ENCODE measurements at places on chromosomes 2 and 18.

GRCh38 chr2:172783165-172783898 lies 47.7 kb downstream of the RAPGEF4 start:
- DNase-seq = peak; percentile 32

- DNase-seq = no peak
Measured at GRCh38 chr2:191064590-191064989, 50.6 kb upstream of the STAT1 start.

DNA sequence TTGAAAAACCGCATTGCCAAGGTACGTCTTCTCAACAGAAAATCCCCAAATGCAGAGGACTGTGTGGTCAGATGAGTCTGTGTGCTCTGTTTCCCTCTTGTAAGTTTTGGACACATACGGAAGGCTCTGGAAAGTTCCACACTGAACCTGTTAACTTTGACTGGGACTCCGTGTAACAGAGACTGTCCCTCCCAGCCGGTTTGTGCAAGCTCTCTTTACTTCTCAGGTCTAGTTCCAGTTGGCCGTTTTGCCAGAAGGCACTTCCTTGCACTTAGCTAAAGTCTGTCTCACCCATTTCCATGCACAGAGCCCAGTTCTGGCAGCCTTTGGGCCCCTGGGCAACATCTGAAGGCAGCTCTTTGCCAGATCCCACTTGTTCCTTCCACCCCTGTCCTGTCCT lies 22.0 kb downstream of the EFHD1 start:
- no peak for DNase-seq

- DNase-seq = no peak
Measured at GRCh38 chr2:219820767-219821166, 193.3 kb downstream of the SLC4A3 start.

DNA sequence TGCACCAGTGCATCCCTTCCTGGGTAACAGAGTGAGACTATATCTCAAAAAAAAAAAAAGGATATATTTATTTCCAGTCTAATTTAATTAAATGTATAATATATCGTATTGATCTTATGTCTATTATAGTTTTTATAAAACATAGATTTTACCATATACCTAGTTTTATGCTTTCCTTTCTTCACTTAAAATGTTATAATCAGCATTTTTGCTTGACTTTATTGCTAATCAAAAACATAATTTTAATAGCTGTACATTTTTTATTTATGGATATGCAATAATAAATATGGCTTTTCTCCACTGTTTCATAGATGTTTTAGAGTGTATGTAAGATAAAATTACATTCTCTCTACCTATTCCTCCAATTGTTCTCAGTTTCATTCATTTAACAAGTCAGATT lies 958.0 kb downstream of the EPHA4 start:
- no peak for DNase-seq

GRCh38 chr2:234702731-234703225 lies 205.9 kb upstream of the ARL4C start:
- DNase-seq = no peak

GRCh38 chr18:13054336-13054735 lies 63.2 kb downstream of the CEP192 start:
- no peak for DNase-seq

DNA sequence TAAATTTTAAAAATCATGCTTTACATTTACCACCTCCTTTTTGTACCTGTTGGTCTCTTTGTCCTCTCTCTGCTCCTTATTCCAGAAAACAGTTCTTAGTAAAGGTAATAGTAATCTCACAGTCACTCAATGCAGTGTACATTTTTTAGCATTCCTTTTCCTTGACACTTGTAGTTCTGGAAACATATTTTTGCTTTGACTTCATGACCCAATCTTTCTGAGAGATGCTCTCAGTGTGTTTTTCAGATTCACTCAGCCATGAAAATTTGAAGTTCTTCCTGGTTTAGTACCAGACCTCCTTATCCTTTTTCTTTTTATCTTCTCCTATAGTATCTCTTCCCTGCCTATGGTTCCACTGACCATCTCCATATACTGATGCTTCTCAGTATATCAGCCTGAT lies 747.5 kb upstream of the ZEB2 start:
- DNase-seq = no peak

DNA sequence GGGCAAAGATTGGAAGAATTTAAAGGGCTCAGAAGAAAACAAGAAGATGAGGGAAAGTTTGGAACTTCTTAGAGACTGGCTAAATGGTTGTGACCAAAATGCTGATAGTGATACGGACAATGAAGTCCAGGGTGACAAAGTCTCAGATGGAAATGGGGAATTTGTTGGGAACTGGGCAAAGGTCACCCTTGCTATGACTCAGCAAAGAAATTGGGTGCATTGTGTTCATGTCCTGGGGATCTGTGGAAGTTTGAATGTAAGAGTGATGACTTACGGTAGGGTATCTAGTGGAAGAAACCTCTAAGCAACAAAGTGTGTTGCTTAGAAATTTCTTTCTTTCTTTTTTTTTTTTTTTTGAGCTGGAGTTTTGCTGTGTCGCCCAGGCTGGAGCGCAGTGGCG lies 6.0 kb upstream of the IL1A start:
- no peak for DNase-seq

- DNase-seq = no peak
Measured at GRCh38 chr2:211396815-211397214, 840.4 kb downstream of the CPS1 start.

DNA sequence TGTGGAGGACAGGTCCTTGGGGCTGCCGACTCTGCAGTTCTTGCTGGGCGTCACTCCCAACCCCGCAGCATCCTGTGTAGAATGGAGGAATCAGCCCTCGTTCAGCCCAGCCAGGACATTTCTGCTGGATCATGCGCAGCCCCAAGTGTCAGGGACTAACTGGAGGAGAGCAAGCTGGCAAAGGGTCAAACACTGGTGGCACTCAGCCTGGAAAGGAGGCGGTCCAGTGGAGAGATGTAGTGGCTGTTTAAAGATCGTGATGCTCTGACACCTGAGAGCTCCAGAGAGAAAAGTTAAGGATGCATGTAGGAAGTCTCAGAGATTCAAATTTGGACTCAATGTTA lies 63.6 kb upstream of the SH3RF3 start:
- DNase-seq = no peak

GRCh38 chr2:203559641-203560040 lies 24.5 kb upstream of the RAPH1 start:
- DNase-seq = no peak

DNA sequence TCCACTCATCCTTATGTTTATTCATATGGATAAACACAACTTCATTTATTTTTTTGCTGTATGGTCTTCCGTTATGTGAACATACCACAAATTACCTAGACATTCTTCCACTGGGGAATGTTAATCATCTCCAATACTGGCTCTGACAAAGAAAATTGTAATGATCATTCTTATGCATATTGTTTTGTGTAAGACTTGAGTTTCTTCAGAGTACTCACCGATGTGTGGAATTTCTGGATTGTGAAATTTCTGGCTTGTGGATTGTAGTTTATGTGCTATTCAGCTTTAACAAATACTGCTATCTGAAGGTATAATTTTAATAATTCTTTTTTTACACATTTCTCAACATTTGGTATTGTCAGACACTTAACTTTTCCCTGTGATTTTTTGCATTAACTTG lies 212.2 kb upstream of the THUMPD2 start:
- DNase-seq = no peak

- DNase-seq = no peak
Measured at GRCh38 chr18:58670404-58671110, 708 bp upstream of the MALT1 start.

DNA sequence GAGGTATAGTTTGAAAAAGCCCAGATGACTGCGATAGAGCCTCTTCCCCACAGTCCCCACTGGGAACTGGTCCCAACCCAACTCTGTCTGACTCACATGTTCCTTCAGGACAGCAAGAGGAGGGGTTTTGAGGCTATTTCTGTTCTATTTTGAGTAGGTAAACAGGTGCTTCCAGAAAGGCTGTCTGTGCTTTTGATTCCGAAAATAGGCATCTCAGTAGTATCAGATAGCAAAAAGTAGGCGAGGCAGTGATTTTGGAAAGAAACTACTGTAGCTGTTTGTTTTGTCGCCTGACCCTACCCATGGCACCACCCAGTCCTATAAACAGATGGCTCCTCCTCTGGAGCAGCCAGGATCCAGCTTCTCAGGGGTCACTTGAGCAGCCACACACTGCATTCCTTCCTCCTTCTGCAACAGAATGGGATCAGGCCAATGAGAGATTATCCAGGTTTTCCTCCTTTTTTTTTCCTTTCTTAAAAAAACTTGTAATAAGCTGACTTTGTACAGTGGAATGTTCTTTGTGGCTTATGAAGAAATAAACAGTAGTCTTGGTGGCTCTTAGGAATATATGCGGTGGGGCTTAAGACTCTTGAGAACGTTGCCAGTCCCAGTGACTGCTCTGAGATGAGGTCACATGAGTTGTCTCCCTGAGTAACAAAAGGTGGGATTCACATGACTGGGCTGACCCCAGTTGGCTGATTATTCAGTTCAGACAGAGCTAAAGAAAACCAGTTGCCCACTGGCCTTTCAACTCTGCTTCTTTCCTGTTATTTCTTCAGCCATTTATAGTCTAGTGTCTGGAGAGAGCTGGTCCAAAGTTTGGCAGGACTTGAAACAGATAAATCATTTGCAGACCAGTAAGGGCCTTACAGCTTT lies 98.6 kb downstream of the KCNS3 start:
- DNase-seq = no peak

All from right kidney (tissue), 9 donors.